Hematopoietic multipotent progenitor cell (in vitro differentiated cells): ENCODE measurements at places on chromosomes 12 and 14. TPM values are rescaled to one million over a fixed set of nuclear protein-coding genes. Genes with fewer than 3 reads are reported as not detected.

GRCh38 chr12:96774496-96775256 lies 132.4 kb upstream of the NEDD1 start:
- DNase-seq: no peak

DNA sequence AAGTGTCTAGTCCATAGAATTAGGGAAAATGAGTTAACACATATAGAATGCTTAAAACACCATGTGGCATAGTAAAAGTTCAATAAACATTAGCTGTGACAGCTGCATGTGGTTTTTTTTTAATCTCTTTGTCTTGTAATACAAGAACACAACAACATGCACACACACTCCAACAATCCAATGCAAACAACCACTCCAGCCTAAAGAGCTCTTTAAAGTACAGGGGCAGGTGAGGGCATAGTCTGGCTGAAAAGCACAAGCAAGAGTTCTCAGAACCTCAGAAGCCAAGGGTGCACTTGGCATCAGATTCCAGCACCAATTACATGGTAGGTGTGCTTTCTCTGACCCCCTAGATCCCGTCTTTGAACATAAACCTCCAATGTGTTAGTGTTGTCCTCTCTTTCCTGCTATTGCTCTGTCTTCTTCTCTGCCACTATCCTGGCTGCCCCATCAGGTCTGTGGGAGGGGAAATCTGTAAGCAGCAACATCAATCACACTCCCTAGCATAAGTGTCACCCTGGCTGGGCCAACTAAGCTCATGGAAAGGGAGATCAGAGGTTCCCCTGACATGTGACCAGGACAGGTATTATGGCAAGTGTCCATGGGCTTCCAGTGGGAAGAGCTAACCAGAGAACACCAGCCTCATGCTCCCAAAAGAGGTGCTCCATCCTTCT lies 91.0 kb downstream of the SLC8A3 start:
- DNase-seq: no peak

Gene PIK3C2G
- not detected for total RNA-seq

DNA sequence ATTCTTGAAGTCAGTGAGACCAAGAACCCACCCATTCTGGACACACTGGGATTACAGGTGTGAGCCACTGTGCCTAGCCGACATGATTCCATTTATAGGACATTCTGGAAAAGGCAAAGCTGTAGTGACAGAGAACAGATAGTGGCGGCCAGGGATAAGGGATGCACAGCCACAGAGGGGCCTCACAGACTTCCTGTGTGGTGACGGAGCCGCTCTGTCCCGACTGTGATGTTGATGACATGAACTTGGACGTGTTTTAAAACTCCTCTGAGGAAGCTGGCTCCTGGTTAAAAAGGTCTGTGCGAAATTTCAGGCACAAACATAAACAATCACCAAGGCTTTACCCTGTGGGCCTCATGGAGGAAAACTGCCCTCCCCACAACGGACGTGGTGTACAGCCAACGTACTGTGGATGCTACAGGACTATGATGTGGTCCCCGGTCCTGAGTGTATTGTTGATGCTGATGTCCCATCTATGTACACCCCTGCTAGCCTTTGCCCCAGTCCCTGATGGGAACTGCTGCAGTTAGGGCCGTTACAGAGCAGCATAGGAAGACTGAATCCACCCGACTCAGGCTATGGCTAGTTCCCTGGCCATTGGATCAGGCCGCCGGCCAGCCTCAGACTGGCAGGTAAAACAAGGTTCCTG lies 15.9 kb downstream of the ZNF605 start:
- no peak for DNase-seq

GRCh38 chr12:10501030-10501429 lies 4.7 kb upstream of the EIF2S3B start:
- DNase-seq: no peak

GRCh38 chr12:94718114-94718513 lies 67.8 kb upstream of the TMCC3 start:
- DNase-seq: no peak

- no peak for DNase-seq
Measured at GRCh38 chr14:94890785-94891184, 120.9 kb upstream of the GSC start.
